ENCODE measurements at places on chromosomes 6 and 20.
A peak's percentile ranks its signal among the peaks of the same experiment; 100 is the strongest.

DNA sequence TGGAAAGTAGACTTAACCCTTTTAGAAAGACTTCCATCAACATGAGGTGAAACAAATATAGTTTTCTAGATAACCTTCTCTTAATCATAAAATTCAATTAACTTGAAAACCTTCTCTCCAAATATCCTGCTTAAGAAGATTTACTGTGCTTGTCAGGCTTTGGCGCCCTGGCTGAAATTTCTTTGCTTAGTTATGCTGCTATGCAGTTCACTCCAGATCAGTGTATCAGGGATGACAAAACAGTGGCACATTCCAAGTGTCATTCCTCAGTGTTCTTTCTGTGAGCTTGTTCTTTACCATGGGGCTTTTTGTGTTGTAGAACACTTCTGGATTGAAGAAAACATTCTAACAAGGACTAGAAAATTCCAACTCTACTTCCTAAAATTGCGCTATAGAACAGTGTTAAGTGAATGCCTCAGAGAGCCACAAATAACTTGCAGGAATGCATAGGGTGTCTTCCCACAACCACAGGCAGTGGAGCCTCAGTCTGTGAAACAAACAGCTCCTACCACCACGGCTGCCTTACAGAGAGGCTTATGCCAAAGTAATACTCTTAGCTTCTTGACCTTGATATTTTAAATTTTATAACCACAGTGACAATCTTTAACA lies 443.6 kb downstream of the CDC5L start:
- DNase-seq = no peak

GRCh38 chr6:5671601-5672559 lies 334.8 kb downstream of the NRN1 start:
- peak; percentile 26 for DNase-seq

DNA sequence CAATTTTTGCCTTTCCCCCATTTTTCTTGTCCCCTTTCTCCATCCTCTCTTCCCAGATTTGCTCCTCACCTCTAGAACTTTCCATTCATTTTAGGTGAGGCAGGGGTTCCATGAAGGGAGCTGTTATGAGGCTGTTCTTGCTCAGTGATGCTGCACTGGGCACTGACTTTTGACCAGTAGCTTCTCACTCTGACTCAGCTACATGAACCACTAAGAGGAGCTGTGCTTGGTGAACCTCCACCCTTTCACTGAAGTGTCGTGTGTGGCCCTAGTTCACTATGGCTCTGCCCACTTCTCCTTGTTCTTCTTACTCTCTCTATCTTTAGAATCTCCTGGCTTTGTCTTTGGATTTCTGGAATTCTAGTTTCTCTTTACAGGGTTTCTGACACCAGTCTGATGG lies 307.1 kb upstream of the RNF24 start:
- no peak for DNase-seq

GRCh38 chr6:67431076-67431475 lies 1204.0 kb upstream of the ADGRB3 start:
- DNase-seq = no peak

DNA sequence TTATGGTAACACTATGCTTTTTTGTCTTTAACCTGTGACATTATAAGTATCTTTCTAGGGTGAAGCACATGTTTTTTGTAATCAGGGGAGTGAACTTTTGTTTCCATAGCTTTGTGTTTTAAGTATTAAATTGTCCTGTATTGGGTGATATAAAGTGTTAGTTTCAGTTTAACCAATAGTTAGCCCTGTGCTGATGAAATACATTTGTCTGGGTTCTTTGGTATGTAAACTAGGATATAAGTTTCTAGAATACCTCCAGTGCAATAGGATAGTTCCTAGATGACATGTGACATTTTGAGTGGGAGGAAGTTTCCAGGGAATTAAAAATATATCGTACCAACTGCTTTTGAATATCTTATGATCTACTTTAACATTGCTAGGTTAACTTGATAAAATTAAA lies 611.0 kb upstream of the MARCKS start:
- no peak for DNase-seq
